Cardiac muscle cell (in vitro differentiated cells and primary cell): ENCODE measurements at places on chromosomes 1 and 21. TPM values are rescaled to one million over a fixed set of nuclear protein-coding genes. Genes with fewer than 3 reads are reported as not detected.

DNA sequence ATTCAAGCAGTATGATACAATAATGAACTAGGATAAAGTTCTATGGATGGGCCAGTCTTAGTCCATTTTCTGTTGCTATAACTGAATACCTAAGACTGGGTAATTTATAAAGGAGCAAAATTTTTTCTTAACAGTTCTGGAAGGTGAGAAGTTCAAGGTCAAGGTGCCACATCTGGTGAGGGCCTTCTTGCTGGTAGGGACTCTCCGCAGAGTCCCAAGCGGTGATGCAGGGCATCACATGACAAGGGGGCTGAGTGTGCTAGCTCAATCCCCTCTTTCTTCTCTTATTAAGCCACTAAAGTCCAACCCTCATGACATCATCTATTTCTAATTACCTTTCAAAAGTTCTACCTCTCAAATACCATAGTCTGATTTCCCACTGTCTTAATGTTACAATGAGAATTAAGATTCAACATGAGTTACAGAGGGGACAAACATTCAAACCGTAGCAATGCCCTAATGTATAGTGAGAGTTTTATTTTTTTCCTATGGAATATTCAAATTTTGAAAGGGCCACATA is 92.2 kb upstream of the QSOX1 start:
- no peak for DNase-seq

DNA sequence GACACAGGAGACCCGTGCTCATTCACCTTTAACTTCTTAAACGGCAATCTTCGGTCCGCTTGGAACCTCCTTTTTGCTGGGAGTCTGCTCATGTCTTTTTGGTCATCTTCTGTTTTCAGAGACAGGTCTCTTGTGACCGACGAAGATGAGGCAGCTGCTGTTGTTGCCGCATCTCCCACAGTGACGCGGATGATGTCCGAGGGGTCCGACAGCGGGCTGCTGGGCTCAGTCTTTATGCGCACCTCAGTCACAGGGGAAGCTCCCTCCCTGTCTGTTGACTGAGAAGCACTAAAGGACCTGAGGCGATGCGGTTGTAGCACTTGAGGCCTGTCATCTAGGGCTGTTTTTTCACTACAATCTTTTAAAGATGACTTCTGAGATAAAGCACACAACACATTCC is 17.6 kb downstream of the ZBTB21 start:
- no peak for DNase-seq

DNA sequence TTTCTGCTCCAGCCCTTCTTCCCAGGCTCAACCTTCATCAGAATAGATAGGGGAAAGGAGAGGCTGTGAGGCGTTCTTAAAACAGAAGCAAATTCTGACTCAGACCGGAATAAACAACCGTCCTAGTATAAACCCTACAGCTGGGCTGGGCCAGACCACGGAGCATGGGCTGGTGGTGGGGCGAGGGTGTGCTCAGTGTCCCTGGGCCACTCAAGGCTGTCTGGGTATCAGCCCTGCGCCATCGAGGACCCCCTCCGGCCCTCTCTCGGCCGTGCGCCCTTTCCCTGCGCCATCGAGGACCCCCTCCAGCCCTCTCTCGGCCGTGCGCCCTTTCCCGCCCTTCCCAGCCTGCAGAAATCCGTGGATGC is 36.0 kb downstream of the CAPN2 start:
- no peak for DNase-seq

- DNase-seq = no peak
Measured at GRCh38 chr1:56626546-56626945, 18.6 kb upstream of the PRKAA2 start.

DNA sequence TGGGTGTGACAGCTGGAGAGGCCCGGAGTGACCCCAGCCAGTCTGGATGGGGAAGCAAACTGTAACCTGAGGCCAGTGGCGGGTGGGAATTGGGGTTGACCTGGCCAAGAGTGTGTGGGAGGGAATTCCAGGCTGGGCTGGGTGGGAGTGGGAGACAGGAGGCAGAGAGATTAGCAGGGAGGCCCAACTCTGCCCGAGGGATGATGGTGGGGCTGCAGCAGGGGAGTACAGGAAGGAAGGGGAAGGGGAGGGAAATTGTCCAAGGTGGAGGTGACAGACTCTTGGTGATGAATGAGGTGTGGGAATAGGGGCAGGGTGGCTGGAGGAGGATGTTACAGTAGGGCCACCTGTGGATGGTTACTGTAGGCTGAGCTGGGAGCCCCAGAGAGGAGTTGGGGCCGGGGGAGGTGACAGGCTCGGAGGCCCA is 40.4 kb downstream of the HUNK start:
- DNase-seq = peak; percentile 68

- no peak for DNase-seq
Measured at GRCh38 chr1:213921712-213922111, 66.1 kb upstream of the PROX1 start.

DNA sequence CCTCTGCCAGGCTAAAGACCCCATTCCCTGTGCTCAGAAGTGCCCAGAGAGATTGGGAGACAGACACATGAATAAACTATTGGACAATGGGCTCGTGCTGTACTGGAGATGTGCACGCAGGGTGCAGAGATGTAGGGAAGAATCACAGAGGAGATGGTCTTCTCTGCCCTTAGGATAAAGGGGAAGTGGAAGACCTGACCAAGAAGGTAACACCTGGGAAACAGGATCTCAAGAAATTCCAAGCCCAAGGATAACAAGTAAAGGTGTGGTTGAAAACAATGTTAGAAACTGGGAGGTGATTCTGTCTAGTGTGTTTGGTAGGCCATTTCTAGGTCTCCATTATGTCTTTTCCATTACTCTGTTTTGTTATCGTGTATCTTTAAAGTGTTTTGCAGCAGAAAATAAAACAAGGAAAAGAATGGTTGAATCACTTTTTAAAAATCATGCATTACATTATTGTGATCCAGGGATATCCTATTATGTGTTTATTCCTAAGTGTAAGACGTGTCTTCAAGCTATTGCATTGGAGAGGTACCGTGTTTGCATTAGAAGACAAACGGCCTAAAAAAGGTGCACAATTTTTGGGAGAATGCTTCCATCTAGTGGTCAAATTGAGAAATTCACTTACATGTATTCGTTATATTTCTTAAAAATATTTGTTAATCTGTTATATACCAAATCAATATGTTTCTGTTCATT is 40.8 kb upstream of the KCTD3 start:
- peak; percentile 73 for DNase-seq

GRCh38 chr1:20615946-20616846 is 17.1 kb upstream of the PINK1 start:
- DNase-seq = no peak

DNA sequence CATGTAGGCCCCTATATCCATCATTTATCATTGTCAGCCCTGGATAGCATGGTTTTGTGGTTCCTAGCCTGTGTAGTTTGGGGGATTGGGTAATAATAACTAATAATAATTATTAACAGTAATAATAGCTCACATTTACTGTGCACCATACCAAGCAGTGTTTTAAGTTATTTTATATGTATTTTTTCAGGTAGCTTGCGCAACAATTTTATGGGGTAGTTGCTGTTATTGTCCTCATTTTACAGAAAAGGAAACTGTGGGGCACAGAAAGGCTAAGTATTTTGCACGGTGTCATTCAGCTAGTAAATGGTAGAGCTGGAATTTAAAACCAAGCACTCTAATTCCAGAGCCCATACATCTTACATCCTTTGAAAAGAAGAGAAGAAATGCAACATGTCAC is 179.8 kb downstream of the HS2ST1 start:
- no peak for DNase-seq

GRCh38 chr21:28758042-28758882 is 234.4 kb downstream of the LTN1 start:
- DNase-seq = no peak

DNA sequence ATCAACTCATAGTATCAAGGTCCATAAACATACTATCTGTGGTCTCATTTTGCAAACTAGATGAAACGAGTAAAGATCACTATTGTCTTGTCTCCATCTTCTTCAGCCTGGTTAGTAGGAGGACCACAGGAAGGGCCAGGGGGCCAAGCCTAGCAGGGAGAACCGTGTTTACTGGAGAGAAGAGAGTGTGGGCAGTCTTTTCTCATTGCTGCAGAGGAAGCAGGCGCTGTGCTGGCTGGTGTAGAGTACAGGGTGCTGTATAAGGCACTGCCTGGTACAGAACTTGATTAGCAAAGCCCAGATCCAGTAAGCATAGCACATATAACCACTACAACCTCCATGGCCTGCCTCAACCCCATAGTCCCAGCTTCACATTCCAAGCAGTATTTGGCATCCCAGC is 10.0 kb upstream of the B4GALT3 start:
- DNase-seq = no peak

DNA sequence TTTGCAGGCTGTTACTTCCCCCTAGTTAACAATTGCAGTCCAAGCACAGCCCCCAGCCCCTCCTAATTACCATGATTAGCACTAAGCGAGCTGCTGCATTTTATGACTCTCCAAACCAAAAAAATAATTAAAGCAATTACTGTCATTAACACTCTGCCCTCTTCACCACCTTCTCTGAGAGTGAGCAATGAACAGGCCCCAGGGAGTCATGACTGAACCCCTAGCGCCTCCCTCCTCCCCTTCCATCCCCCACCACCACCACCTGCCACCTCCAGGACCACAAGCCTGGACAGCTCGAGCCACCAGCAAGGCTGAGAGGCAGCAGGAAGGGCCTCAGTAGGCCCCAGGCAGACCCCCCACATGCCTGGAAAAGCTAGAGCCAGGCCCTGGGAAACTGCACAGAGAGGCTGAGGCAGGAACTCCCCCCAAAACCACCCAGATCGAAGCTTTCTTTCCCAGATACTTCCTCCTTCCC is 35.5 kb upstream of the ZC3H12A start:
- DNase-seq = no peak

DNA sequence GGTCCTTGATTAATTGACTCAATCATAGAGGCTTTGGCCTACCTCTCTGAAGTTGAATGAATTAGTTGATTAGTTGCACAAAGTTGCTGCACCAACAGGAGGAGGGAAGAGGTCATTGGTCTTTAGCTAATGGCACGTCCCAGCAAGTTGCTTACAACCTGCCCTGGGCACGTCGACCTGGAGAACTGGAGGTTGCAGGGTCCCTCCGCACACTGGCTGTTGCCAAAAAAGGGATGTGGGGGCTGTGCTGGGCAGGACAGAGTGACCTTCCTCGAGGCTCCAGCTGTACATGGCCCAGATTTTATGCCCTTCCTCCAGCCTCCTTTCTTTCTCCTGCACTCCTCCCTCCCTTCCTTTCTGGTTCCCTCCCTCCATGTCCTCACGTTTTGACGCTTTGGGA is 230.3 kb upstream of the VAMP3 start:
- DNase-seq = no peak

DNA sequence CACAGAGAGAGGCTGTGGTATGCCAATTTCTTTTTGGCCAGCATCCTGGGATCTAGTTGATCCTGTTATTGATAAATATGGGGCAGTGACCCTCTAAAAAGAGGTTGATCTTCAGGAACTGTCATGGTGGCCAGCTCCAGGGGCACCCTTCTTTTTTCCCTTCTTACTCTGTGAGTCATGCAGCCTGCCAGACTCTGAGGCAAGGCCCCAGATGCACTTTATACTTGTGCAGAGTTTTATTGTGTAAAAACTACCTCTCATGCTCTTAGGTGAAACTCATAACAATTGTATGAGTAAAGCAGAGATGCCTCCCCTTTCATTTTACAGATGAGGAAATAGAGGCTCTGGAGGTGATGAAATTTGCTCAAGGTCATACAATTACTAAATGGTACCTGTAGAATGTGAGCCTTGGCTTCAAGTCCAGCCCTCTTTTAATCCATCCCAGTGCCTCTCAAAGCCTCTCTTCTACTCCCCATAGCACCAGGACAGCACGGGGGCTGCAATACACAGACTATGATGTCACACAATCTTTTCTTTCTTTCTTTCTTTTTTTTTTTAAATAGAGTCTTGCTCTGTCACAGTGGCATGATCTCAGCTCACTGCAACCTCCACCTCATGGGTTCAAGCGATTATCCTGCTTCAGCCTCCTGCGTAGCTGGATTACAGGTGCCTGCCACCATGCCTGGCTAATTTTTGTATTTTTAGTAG is 387.8 kb downstream of the KCNH1 start:
- no peak for DNase-seq

GRCh38 chr1:1211541-1212441 is 2.2 kb downstream of the TNFRSF4 start:
- no peak for DNase-seq

DNA sequence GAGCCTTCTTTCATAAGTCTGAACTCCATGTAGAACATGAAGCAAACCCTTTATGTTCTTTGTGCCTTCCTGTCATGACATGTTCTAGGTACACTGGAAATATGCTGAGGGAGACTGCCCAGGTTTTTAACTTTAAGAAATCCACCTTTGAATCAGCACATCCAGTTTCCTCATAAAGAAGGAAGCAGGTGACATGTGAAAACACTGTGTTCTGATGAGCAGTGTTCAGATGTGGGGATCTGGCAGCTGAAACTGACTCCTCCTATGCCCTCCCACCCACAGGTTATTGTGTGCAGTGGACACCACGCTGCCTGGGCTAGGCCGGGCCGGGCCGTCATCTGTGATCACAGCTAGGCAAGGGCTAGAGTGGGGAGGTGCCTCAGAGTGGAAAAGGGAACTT is 51.1 kb downstream of the CNN3 start:
- no peak for DNase-seq

- DNase-seq = no peak
Measured at GRCh38 chr1:201880928-201881571, 7.6 kb upstream of the SHISA4 start.

- peak; percentile 93 for DNase-seq
Measured at GRCh38 chr1:78005755-78006154, 1.0 kb downstream of the DNAJB4 start.

DNA sequence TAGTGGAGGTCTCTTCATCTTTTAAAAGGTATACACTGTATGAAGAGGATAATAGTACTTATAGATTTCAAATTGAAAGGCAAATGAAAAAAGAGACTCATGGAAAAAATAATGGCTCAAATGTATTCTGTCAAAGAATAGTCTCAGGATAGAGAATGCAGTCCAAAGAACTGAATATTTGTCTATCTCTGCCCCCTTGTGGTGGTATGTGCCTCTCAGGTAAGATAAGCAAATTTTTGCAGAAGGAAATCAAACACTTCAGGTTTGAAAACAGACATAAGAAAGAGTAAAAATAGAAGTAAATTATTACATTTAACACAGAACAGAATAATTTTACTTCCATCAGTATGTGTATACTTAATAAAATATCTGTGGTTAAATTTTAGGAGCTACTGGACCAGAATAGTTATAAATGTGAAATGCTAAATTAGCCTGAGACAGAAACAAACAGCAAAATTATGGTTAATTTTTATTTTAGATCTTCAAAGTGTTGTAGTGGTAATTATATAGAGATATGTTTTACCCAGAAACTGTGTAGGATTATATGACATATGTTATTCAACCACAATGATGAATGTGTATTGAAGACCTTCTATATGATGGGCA is 164.4 kb upstream of the PALMD start:
- DNase-seq = peak; percentile 76

- no peak for DNase-seq
Measured at GRCh38 chr1:46394872-46395465, 852 bp downstream of the FAAH start.

Gene ERICH3
- 0.14 and 0.15 TPM in 2 replicates for total RNA-seq

Gene CLCA2
- not detected in 2 replicates for total RNA-seq

Gene RGS4
- 25.9 and 64.5 TPM in 2 replicates for total RNA-seq

Gene ADGRL2
- 58.3 and 70.3 TPM in 2 replicates for total RNA-seq

Gene BRDT
- total RNA-seq = not detected in 2 replicates

Gene RUNX1
- total RNA-seq = 0.12 TPM in 1 of 2 replicates, not detected in the other

Gene CTBS
- total RNA-seq = 3.3 and 5.2 TPM in 2 replicates

Gene C2CD4D
- not detected in 2 replicates for total RNA-seq
